Left ventricle myocardium superior (tissue), 1 donor: ENCODE measurements at places on chromosomes 3 and 15.

DNA sequence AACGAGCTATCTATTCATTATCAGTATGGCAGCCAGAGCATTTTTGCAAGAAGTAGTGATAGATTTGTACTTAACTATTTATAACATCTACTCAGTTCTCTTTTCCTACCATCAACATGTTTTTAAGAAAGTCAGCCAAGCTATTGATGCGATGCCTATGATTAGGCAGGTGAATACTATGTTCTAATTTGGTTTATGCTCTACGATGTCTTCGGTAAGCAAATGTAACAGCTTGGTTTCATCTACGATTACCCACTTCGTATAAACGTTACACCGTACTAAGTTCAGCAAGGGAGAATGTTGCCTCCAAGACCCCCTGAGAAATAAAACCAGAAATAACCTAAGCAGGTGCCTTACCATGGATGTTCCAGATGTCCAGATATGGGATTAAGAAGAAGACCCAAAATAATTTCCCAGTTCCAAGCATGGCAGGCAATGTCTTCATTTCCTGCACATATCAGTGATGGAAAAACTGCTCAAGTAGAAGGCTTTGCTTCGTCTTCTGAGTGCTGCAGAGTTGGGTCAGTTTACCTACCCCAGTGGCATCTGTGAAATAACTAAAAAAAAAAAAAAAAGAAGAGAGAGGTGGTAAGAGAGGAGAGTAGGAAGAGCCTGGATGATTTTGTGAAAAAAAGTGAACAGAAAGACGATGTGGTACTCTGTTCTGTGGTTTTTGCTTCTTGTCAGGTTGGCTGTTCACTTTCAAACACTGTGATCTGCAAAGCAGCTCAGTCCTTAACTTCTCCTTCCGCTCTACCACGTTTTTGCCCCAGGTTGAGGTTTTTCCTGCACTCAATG, at the start of gene BTLA:
BTLA (minus strand) TSS at position 559 of the 798 bp plus-strand sequence; CDS start at position 445, 114 bp downstream.
- no peak for DNase-seq

- no peak for DNase-seq
Observed at GRCh38 chr3:72280876-72281275, 495.9 kb upstream of the PROK2 start.

DNA sequence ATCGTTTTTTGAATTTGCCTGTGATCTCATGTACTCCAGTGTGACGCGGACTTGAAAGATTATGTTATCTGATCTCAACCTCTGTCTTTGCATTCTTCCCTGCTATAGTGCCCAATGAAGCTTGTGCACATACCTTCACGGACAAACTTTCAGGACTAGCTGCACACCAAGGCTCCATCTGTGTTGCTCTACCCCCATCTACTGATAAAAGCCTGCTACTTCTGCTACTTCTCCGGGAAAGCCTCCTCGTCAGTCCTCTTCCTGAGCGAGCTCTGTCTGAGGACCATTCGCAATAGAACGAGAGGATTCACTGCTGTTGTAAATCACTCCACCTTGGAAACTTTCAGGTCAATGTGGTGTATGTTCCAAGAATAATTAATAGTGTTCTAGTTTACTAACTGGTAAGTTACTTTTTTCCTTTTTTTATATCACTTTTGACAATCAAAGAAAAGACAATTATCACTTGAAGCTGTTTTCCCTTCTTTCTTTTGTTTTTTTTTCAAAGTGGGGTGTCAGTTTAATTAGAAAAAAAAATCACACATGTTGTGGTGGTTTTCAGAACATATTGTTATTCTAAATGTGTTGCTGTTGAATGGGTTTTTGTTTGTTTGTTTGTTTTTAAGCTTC, 217.6 kb downstream of the ARRDC4 start:
- DNase-seq: no peak

DNA sequence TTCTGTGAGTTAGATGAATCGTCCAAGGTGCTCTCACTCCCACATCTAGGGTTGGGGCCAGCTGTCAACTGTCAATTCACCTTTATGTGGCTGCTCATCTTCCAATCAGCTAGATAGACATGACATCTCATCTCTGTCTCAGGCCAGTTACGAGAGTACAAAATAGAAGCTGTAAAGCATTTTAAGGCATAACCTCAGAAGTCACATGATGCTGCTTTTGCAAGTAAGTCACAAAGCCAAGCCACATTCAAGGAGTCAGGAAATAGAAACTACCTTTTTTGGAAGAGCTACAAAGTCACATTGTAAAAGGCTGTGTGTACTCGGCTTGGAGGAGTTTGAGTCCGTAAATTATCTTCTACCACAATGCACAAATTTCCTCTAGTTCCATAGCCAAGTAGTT, 5.1 kb upstream of the CCR1 start:
- DNase-seq: no peak

DNA sequence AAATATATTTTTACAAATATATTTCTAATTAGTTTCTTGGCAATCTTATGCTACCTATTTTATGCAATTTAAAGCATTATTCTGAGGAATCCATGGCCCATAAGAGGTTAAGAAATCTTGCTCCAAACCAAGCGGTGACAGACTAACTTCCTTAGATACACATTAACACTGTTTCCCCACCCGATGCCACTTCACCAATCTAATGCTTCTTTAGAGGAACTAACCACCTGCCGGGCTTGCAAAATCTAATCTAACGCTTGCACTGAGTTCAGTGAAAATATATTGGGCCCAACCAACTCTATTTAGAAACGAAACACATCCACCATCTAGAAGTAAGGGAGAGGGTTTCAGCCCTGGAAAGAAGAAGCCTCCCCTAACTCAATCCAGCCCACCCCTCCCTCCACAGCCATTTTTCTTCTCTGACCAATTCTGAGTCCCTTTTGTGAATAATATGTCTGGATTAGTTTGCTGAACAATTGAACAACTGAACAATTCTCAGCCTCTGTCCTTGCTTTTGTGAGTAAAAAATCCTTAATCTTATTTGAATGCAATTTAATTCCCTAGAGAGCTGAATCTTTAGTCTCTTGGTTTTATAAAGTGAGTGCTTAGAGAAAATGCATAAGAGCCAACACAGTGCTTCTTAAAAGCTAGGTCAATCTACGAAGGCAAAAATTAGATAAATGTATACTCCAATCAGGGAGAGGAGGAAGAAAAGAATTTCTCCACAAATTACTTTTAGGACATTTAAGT, 150.4 kb upstream of the ADAMTS9 start:
- no peak for DNase-seq

GRCh38 chr3:71497367-71497897, 86.1 kb downstream of the FOXP1 start:
- DNase-seq: no peak

GRCh38 chr15:100710744-100711515, 108.5 kb downstream of the ASB7 start:
- DNase-seq: no peak

DNA sequence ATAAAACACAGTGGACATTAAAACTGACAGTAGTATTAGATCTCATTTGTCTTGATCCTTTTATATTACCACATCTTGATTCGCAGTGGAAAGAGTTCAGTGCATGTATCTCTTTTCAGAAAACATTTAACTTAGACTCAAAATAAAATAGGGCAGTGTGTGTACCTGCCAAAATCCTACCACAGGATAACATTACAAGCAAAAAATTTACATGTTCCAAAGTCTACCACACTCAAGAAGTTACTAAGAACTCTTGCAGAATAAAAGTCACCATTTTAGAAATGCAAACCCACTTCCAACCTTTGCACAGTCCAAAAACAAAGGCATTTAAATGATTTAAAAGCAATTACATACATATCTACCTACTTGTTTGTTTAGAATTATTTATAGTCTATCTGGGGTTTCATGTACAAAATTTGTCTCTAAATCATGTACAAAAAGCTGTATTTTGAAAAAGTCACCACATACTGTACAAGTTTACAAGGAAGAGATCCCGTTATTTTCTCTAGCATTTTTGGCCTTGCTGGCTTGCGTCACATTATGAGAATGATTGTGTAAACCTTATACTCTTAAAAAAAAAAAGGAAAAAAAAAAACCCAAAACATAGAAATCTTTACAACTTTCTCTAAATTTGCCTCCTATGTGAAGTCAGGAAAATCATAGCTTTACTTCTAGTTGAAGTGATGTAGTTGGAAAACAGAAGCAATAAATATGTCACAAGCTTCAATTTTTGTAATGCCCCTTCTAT, 153.8 kb downstream of the ADAM10 start:
- no peak for DNase-seq

- no peak for DNase-seq
Observed at GRCh38 chr3:178001670-178002101, 534.5 kb upstream of the KCNMB2 start.

DNA sequence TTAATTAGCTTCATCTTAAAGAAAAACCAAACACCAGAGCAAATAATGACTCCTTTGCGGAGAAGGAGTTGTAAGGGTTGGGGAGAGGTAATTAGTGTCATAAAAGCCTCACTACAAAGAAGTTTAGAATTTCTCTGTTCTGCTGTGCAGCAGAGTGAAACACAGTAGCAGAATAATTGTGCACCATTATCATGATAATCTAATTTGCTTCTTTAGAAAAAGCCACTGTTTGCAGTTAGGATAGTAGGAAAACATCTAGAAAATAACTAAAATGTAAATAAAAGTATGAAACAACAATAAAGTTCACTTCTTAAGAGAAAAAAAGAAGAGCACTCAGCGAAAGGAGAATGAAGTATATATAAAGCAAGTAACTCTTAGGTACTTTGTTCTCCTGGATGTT, 5.5 kb downstream of the SHOX2 start:
- no peak for DNase-seq

GRCh38 chr3:131518680-131519079, 15.9 kb upstream of the MRPL3 start:
- DNase-seq: no peak

DNA sequence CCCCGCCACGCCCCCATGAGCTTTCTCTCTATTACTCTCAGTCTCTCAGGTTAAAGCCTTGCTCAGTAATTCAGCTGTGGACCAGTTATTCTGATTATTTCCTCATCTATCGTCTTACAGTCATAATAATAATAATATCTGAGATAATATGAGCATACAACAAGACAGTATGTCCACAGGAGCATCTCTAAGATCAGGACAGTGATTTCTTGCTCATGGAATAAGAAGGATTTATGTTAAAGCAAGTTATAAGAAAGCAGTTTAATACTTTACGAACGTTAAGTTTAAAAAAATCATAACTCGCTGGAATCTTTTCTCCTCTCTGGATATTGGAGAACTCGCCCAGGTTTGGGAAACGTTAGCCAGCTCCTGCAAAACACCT, 643 bp upstream of the LMCD1 start:
- no peak for DNase-seq

DNA sequence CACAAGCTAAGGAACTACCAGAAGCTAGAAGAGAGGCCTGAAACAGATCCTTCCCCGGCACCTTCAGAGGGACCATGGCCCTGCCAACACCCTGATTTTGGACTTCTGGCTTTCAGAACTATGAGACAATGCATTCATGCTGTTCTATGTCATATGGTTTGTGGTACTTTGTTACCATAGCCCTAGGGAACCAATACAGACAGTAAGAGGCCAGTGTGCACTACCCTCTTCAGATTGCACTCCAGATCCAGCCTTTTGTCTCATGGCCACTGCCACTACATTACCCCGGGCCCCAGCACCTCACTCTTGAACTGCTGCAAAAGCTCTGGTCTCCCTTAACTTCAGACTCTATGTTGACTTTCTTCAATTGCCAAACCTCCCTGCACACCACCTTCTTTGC, 24.0 kb downstream of the AAGAB start:
- DNase-seq: no peak

GRCh38 chr15:40637221-40637745, 43.2 kb downstream of the KNL1 start:
- DNase-seq: no peak

GRCh38 chr3:66110840-66111239, 72.1 kb upstream of the MAGI1 start:
- DNase-seq: no peak

DNA sequence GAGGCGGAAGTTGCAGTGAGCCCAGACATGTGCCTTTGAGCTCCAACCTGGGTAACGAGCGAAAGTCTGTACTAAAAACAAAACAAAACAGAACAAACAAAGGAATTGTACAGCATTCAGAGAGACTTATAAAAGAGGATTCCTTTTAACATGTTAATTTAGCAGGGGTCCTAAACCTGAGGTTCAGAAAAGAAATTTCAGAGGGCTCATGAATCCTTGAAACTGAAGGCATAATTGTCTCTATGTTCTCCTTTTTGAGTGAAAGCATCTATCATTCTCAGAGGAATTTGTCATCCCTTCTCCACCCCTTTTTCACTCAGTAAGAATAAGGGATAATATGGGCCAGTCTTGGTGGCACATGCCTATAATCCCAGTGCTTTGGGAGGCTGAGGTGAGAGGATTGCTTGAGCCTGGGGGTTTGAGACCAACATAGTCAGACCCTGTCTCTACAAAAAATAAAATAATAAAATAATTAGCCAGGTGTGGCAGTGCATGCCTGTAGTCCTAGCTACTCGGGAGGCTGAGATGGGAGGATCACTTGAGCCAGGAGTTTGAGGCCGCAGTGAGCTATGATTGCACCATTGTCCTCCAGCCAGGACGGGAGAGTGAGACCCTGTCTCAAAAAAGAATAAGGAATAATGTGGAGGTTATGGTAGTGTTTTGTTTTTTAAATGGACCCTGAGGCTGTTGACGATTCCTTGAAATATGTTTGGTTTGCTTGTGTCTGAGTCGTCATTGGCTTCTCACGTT, 309.1 kb upstream of the C2CD4B start:
- DNase-seq: no peak

DNA sequence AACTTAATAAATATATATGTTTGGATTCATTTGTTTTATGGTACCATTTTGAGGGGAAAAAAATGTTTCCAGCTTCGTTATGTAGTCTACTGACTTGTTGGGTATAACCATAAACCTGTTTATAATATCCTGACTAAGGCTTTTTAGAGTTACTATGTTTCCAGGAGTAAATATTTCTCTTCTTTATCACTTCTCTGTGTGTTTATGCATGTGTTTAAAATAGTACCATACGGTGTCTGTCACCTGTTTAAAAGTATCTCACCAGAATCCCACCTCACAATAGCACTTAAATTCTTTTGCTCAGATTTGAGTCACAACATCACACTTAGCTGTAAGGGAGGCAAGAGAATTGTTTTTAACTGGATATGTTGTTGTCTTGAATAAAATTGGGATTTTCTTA, 15.1 kb downstream of the LACTB start:
- DNase-seq: no peak

- no peak for DNase-seq
Observed at GRCh38 chr15:81516461-81516860, 142.4 kb upstream of the TMC3 start.

- DNase-seq: no peak
Observed at GRCh38 chr3:108202834-108203233, 19.4 kb downstream of the IFT57 start.

- no peak for DNase-seq
Observed at GRCh38 chr3:196357905-196358304, 19.7 kb upstream of the TM4SF19 start.

DNA sequence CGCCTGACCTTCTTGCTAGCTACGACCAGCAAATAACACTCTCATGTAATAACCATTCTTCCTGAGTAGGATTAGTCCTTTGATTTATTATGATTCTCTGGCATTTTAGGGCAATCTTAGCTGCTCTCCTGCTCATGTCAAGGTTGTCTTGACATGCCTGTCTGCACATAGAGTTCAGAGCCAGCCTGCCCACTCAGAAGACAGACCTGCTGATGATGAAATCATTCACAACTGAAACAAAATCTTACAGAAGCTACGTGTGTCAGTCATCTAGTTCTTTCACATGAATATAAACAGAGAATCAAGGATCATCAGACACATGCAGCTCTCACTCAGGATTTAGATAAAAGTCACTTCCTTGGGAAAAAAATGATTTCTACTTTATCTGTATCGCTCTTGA, 173.6 kb upstream of the LYSMD4 start:
- DNase-seq: no peak

GRCh38 chr3:36501616-36502015, 121.3 kb downstream of the STAC start:
- no peak for DNase-seq
